ENCODE measurements at places on chromosomes 6 and 20.

- no peak for DNase-seq
These were observed 157.6 kb downstream of the SLC35B3 start for GRCh38 chr6:8277769-8278168.

DNA sequence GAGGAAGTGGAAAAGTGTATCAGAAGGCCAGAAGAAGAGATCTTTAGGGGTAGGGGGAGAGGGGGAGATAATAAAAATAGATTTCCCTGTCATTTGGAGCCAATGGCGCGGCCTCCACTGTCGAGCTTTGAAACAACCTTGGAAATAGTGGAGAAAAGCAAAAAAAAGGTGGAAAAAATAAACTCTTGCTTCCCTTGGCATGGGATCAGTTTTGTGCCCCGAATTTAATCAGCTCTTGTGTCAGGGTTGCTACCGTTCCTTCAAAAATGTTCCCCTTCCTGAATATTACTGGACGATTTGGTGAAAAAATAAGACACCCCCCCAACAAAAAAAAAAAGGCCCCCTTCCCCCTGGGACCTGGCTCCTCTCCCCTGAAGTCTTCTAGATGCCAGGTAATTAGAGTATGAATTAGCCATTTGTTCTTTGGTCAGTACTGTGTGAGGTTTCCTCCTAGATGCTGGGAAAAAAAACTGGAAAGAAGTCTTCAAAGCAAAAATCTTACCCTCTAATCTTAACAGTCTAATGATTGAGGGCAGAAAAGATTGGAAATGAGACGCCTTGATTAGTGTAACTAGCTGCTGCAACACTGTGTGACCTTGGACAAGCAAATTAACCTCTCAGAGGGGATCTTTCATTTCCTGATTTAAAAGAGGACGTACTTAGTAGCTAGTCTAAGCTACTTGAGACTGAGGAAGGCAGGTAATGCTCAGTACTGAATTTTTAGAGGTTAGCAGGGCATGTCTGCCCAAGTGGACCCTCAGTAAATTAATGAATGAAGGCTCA, 872 bp upstream of the RBM39 start:
- DNase-seq, result no peak

GRCh38 chr6:76004202-76004601, 68.3 kb downstream of the IMPG1 start:
- DNase-seq, result no peak

DNA sequence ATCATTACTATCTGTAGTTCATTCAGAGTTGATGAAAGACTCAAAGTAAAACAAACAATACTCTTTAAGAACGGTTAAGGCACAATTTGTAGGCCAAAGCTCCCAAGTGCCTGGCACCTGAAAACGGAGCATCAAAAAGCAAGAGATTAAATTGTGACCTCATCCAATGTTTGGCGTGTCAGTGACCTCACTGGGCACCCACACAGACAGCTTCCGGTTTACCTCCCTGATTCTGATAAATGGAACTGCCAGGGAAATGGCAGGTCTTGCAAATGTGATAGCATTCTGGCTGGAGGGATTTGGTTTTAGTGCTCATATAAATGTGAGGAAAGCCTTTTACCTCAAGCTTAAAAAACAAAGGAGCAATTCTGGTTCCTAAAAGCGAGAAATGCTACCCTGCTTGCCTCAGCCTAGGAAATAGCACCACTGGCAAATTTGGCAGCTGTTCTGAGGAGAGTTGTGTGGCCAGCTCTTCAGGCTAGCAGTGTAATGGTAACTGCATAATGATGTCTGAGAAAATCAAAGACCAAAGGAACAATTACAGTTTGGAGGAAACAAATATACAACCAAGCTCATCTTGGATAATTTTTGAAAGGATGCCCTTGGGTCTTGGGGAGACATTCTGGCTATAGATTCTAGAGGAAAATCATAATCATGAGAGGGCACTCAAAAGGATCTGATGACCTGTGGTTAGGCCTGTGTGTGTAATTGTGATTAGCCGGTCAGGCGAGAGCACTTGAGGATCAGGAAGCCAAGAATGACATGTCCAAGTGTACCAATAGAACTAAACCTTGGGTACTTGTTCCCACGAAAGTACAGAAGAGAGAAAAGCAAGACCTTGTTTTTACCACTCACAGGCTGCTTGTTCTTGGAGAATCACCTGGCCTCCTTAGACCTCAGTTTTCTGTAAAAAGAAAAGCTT, 174.3 kb downstream of the TFAP2B start:
- DNase-seq, result no peak

GRCh38 chr6:14711056-14711703, 534.7 kb upstream of the JARID2 start:
- no peak for DNase-seq

DNA sequence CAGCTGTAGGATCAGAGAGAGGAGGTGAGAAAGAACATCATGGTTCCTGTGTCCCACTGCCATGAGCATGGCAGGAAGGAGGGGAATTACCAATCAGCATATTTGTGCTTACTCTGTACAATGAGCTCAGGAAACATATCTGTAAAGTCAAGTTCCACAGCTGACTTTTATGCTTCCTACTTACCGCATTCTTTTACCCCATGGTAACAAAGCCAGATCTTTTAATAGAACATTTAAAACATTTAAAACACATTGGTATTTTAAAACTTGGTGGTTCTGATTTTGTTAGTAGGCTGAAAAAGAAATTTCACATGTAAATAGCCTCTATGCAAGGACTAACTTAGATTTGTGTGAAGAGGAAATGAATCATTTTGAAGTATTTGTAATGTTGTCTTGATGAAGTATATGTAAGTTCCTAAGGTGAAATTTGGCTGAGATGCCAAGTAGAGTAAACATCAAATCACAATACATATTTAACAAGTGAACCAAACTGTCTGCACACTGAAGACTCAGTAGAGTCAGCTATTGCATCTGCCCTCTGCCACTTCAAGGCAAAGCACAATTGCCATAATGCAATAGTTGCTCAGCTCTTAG, 114.7 kb downstream of the GJA10 start:
- DNase-seq, result no peak

DNA sequence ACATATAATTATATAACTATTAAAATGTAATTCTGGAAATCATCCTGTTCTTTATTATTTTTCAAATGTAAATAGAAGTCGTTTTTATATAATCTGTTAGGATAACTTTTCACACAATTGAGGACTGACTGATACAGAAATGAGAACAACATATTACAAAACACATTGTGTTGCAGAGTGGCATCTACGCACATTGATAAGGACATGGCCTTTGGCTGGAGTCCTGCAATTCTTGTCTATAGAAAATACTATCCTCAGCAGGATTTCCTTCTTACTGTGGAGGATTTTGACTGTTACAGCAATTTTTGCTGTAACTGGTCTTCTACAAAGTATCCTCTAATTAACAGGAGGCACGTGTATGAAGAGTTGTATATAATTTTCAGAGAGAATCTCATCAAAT, 19.8 kb downstream of the SH3BGRL2 start:
- DNase-seq, result no peak

DNA sequence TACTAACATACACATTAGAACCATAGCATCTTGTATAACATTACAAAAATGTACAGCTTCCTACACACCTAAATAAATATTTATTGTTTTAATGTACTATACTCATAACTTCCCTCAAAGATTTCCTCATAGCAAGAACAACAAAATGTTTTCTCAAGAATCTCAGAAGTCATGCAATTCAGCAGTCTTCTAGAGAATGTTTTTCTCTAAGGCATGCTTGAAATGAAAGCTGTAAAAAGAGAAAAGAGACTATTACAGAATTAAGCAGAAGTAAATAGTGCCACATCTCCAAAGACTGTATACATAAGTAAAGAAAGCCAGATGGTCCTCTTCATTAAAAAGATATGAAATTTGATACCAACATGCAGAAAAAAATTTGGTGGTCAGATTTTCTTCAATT, 672.2 kb downstream of the EPM2A start:
- no peak for DNase-seq

GRCh38 chr20:49737260-49737659, 23.6 kb upstream of the B4GALT5 start:
- no peak for DNase-seq

GRCh38 chr6:67131827-67132226, 1424.8 kb upstream of the EYS start:
- DNase-seq, result no peak

- DNase-seq, result no peak
These were observed 31.5 kb downstream of the RAB44 start for GRCh38 chr6:36729161-36729524.

- DNase-seq, result no peak
These were observed 22.5 kb downstream of the MOCS3 start for GRCh38 chr20:50980851-50981713.

- DNase-seq, result no peak
These were observed 1.0 kb downstream of the PPDPF start for GRCh38 chr20:63521602-63522001.

- DNase-seq, result no peak
These were observed 117.8 kb upstream of the SUPT3H start for GRCh38 chr6:45495429-45496084.

DNA sequence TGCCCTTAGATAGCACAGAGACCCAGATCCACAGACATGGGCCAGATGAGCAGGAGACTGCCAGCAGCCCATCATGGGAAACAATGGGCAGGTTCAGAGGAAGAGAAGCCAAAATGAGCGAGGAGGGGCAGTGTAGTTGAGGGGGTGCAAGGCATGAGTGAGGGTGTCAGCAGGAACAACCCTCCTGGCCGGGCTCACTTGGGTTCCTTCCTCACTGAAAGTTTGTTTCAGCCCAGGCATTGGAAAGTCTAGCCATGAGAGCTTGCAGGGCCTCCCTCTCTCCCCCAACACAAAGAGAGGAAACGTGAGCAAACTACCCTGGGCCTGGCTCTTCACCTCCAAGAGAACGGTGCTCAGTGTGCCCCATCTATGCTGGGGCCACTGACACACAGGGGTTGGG, 48.0 kb downstream of the CDH26 start:
- no peak for DNase-seq

DNA sequence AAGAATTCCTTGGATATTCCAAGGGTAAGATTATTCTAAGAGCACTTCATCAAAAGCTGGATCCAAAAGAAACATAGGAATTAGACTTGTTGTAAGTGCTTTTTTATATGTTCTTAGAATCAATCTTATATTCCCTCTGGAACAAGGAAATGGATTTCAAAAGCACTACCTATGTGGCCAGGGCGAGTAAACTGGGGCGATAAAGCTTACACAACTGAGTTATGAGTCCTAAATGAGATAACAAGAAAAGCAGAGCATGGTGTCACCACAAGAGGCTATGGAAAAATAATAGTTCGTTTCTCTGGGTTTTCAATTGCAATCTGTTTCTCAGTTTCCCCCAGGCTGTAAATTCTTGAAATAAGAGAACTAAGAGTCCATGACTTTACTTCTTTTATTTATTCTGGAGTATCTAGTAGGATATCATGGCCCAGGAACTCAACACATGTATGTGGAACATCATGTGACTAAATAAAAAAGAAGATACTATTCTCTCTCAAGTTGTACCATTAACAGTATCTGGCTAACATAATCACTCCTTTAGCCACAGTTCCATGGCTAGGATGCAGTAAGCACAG, 51.5 kb downstream of the NUDT3 start:
- DNase-seq, result no peak

GRCh38 chr6:127458817-127459216, 372 bp downstream of the KIAA0408 start:
- no peak for DNase-seq

DNA sequence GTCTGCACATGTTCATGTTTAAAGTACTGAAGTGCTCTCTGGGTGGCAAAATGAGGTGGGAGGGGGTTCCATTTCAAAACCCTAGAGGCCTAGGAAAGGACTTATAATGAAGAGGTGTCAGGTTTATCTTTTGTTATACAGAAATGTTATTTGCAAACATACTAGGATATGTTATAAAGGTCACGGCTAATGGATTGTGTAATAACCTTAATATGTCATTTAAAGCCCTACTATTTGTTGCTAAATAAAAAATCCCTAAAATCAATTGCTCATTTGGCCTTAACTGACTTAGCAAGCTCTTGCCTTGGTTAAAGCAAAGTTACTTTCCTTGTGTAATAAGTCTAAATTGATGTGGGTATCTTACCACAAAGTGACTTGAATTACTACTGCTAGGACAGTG, 8.8 kb downstream of the NKX2-4 start:
- DNase-seq, result no peak

GRCh38 chr6:10621213-10621612, 73.2 kb downstream of the C6orf52 start:
- DNase-seq, result no peak

GRCh38 chr20:35145141-35145564, 2.0 kb downstream of the EDEM2 start:
- no peak for DNase-seq

GRCh38 chr6:155461556-155461955, 5.9 kb upstream of the NOX3 start:
- DNase-seq, result no peak

DNA sequence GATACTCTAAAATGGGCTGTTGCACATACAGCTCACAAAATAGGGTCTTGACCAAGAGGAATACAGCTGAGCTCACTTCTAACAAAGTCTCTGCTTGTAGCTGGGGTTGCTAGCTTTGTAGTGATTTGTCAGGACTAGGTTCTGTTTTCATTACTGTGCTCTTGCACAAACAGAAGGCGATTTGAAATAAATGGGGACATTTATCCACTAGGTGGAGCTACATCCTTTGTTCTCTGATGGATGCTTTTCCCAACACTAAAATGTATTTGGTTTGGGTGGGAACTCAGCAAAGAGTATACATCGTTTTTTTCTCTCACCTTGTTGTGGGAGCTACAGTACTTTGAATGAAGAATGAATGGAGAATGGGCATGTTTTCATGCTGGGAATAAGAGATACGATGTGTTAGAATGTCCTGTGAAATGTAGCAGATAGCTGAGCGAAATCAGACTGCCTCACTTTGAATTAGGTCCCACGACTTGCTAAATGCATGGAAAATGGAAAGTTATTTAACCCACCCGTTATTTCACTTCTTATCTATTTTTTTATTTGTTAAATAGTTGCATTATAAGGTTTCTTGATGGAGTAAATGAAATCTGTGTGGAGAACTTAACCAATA, 494.7 kb upstream of the MAP3K7 start:
- DNase-seq, result peak; percentile 25

DNA sequence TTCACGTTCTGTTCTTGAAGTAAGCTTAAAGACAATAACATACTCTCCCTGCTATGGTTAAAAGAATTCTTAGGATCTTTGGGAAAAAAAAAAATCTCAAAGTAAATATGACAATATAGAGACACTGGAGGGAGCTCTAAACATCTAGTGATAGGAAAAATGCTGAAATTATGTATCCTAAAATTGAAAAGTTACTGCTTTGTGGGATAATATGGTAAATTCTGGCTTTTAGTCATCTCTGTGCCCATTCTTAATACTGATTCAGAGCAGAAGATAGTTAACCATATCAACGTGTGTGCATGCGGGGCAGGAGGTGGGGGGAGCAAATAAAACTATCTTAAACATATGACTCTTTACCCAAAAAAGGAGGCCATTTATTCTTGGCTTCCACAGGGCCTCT, 165.4 kb downstream of the GMPR start:
- no peak for DNase-seq

- DNase-seq, result no peak
These were observed 37.3 kb downstream of the NINL start for GRCh38 chr20:25547999-25548398.
